ENCODE measurements at places on chromosomes 1 and 21.

GRCh38 chr1:32448773-32449456 is 16.0 kb upstream of the ZBTB8B start:
- no peak for DNase-seq

- DNase-seq = no peak
Measured at GRCh38 chr1:222126052-222126451, 384.2 kb upstream of the DUSP10 start.

GRCh38 chr21:32320726-32321125 is 22.1 kb downstream of the MRAP start:
- no peak for DNase-seq

DNA sequence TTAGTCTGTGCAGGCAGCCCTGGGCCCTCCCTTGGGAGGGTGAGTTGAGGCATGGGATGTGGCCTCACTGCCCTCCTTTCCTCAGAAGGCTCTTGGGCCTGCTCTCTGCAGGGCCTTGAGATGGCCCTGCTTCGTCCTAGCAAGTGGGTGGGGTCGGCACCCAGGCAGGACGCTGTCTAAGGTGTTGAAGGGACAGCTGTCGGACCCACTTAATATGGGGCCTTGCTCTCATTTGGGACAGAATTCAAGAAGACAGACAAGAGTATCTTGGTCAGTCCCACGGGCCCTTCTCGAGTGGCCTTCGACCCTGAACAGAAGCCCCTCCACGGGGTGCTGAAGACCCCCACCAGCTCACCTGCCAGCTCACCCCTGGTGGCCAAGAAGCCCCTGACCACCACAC is 26.0 kb upstream of the PDXK start:
- DNase-seq = no peak

DNA sequence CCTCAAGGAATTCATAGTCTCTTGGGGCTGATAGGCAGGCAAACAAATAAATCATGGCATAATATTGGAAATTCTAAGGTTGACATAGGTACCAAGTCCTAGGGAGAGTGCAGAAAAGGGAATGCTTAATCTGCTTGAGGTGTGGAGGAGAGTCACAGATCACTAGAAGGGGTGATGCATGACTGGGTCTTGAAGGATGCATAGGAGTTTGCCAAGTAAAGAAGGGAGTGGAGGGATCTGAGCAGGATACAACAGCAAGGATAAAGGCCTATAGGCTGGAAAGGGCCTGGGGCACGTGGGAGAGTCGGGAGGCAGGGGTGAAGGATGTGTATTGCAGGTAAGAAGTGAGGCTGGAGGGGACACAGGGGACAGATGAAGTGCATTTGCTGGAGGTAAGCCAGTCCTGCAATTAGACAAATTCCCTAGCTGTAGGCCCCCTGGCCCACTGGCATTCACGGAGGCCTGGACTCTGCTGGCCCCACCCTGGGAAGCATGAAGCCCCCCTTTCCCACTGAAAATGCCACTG is 15.9 kb downstream of the IGSF21 start:
- DNase-seq = no peak

- DNase-seq = peak; percentile 67
Measured at GRCh38 chr1:54475357-54475881, 69.2 kb upstream of the SSBP3 start.

GRCh38 chr21:16870103-16870502 is 642.7 kb upstream of the CXADR start:
- DNase-seq = no peak

DNA sequence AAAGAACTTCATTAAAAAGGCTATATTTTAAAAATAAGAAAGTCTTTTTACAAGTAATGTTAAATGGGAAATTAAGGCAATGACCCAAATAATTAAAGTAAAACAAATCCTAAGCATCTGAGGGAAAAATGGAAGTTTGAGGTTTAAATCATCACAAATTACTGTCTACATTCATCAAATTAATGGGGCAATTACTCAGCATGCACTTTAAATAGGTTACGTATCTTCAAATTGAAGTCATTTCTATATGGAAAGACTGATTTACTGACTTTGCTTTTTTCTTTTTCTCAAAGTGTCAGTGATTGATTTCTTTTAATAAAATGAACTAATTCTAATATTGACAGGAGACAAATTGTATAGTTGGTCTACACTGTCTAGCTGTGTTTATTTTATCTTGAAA is 1452.3 kb downstream of the NCAM2 start:
- DNase-seq = no peak

- no peak for DNase-seq
Measured at GRCh38 chr1:210076620-210077019, 138.6 kb downstream of the SYT14 start.

DNA sequence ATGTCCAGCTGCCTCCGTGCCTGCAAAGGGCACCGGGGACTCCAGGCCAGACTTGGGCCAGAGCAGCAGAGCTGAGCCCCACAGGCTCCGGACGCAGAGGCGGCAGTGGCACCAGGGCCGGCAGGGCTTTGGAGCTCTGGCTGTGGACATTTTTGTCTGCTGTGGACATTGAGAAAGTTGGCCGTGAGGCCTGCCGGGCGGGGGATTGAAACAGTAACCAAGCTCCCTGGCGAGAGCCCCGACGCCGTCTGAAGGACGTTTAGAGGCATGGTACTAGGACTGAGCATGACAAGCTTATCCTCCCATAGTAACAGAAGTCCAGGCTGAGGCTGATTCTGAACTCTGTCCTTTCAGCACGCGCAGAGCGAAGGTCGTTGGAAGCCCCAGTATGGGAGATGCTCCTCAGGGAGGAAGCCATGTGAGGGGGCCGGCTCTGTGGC is 323.8 kb downstream of the AMY1C start:
- DNase-seq = no peak

GRCh38 chr21:44875316-44875700 is 1.8 kb upstream of the PTTG1IP start:
- DNase-seq = no peak

All from glutamatergic neuron (in vitro differentiated cells).